ENCODE measurements at places on chromosomes 1 and 21.

- no peak for DNase-seq
Measured at GRCh38 chr1:25193229-25193628, 39.1 kb downstream of the SYF2 start.

- DNase-seq: no peak
Measured at GRCh38 chr1:185512442-185512841, 195.4 kb upstream of the IVNS1ABP start.

DNA sequence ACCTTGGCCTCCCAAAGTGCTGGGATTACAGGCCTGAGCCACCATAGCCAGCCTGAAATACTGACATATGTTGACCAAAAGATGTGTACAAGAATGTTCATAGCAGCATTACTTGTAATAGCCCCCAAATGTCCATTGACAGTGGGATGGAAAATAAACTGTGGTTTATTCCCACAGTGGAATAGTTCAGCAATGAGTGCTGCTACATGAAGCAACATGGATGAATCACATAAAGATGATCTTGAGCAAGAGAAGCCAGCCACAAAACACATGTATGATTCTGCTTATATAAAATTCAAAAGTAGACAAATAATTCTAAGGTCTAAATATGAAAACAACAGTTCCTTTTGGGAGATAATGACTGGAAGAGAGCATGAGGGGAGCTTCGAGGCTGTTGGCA is 9.1 kb upstream of the CREG1 start:
- peak; percentile 70 for DNase-seq

- DNase-seq: no peak
Measured at GRCh38 chr1:45568421-45568820, 15.4 kb upstream of the NASP start.

DNA sequence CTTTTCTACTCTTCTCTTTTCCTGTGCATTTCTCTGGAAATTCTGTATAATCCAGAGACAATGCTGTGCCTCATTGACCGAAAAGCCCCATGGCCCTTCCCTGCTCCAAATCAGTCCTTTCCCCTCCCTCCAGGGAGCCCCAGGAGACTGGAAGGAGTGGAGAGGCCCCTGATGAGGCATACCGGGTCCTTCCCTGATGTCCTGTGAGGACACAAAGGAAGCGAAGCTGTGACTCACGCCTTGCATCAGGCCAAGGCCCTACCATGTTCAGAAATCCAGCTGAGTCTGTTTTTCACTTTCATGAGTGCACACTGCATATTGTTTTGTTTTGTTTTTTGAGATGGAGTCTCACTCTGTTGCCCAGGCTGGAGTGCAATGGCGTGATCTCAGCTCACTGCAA is 38.7 kb upstream of the BECN2 start:
- DNase-seq: peak; percentile 87

- peak; percentile 85 for DNase-seq
Measured at GRCh38 chr1:179079113-179079761, 2.6 kb upstream of the TOR3A start.

DNA sequence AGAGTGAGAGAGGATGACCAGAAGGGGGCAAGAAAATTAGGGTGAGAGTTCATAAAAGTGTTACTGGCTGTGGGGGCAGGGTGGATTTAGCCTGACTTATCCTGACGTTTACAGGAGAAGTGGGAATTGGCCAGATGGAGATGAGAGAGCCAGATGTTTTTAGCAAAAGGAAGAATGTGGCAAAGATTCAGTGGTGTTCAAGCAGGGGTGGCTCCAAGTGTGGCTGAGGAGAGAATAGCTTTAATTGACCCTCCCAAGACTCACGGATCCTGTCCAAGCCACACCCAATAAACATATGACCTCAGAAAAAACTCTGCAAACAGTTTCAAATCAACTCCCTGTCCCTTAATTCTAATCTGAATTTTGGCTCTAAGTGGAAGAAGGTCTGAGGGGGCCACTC is 35.2 kb upstream of the EDEM3 start:
- DNase-seq: no peak

DNA sequence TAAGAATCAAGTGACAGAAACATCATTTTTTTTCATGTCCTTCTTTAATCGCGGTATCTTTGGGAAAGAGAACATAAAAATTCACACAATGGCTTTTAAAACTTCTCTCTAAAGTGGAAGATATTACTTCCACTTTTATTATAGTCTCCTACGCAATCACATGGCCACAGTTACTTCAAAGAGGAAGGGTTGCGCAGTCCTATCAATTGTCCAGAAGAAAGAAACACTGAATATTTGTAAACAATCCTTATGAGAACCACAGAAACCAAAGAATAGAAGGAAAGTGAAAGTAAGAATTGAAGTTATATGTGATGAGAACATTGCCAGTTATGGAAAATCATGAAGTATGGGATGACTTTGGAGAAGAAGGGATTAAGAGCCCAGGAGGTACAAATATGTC is 32.6 kb downstream of the CFH start:
- no peak for DNase-seq

DNA sequence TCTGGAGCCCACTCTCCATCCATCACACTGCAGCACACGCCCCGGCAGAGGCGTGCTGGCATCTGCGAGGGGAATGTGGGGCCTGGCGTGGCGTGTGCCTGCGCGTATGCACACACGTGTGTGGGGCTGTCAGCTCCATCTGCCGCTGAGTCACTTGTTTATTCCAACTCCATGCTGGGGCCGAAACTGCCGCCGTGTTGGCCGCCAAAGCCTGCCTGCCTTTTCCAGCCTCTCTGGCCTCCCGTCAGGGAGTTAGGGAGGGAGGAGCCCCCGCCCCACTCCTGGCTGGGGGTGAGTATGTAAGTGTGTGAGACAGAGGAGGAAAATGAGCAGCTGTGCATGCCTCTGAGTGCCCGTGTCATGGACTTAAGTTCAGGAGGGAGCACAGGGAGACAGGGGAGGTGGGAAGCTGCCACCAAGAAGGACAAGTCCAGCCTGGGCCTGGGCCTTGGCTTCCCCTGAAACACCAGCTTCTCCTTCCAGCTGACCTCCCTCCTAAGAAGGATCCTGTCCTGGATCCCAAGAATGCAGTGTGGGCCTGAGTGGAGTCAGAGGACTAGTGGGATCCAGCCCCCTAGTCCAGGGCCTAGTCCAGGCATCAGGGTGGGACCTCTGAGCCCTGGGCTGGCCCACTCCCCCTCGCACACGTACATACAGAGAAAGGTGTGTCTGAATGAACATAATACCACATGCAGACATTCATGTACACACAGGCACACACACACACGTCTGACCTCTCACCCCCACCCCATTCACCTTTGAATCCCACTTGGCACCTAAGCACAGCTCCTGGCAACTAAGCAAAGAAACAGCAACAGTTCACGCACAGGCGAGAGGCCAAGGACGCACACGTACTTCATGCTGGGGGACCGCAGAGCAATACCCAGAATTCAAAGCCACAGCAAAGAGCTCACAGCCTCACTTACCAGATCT is 24.7 kb downstream of the MEF2D start:
- DNase-seq: no peak

DNA sequence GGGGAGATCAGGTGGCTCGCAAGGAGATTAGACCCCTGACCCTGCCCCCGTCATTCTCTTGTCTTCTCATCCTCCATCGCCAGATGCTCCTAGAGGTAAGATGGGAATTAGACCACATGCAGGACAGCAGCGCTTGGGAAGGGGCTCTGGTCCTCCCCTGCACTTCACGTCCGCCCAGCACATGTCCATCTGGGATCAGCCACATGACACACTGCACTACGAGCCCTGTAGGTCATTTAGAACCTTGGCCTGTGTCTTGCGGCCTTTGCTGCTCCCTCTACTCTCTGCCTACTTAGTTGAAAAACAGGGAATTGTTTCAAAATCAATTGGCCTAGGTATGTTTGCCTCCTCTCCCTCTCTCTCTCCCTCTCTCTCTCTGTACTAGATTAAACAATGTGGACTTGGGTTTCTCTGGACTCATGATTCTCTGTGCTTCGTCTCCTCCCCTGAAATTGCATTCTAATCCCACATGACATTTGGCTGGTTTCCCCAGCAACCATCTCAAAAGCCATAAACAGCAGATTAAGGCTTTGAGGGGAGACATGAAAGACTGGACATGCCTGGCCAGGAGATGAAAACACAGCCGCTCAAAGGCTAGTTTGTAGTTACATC is 3.8 kb upstream of the NCMAP start:
- DNase-seq: no peak

GRCh38 chr21:16517383-16517782 is 787.6 kb downstream of the USP25 start:
- DNase-seq: no peak

DNA sequence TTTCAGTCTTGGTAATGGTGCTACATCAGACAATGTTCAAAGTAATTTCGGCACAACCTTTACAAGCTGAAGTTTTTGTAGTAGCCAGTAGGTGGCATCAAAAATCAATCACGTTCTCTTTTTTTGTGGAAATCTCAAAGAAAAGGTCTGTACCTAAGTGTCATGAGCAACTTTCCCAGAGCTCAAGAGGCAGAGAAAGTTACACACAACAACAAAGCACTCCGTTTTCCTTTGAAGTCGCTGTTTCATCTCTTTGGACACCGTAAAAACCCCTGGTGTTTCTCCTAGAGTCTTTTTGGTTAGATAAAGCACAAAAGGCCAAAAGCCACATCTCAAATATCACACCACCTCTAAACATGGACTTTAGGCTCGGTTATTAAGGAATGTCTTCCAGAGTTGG is 131.6 kb downstream of the LHX8 start:
- peak; percentile 63 for DNase-seq

GRCh38 chr1:150987924-150988323 is 5.8 kb downstream of the ANXA9 start:
- DNase-seq: no peak

- no peak for DNase-seq
Measured at GRCh38 chr1:185284533-185285276, 32.3 kb downstream of the IVNS1ABP start.

- DNase-seq: no peak
Measured at GRCh38 chr1:208206092-208206698, 38.0 kb downstream of the PLXNA2 start.

- DNase-seq: peak; percentile 83
Measured at GRCh38 chr1:167043752-167044488, 46.3 kb downstream of the GPA33 start.

GRCh38 chr21:28655471-28655870 is 337.2 kb downstream of the LTN1 start:
- DNase-seq: no peak

- DNase-seq: no peak
Measured at GRCh38 chr1:150192012-150192411, 42.3 kb downstream of the PLEKHO1 start.
